ENCODE measurements at places on chromosomes 11 and 22. TPM values are rescaled to one million over a fixed set of nuclear protein-coding genes. Genes with fewer than 3 reads are reported as not detected.

GRCh38 chr11:12539572-12539971 lies 134.6 kb upstream of the TEAD1 start:
- peak; percentile 87 for DNase-seq

DNA sequence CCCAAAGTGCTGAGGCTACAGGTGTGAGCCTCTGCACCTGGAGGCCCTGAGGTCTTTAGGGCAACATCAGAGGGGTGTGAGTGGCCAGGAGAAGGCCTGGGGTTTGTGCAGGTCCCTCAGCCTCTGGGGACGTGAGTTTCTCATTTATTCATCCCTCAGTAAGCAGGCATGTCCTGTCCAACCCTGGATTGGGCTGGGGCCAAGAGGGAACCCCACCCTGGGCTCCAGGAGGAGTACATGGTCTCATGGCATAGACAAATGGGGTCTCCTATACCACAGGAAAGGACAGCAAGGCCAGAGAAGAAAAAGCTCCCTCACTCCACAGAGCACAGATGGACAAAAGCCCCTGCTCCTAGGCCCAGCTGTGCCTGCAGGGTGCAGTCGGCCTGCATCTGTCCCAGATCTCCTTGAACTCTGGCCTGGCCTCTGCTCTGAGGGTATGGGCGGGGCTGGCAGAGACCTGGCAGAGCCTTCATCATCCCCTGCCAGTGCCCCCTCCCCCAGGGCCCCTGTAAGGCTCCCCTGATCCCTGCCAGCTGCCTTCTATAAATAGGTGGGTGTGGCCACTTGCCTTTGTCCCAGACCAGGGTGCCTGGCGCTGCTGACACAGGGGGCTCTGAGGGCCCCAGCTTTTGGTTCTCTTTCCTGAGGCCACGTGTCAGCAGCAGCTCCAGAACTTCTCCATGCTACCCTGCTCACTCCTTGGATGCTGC lies 34.6 kb downstream of the A4GALT start:
- DNase-seq = peak; percentile 53

GRCh38 chr22:17518406-17518805 lies 44.9 kb upstream of the SLC25A18 start:
- no peak for DNase-seq

- no peak for DNase-seq
Measured at GRCh38 chr11:72102631-72102945, 509 bp downstream of the LAMTOR1 start.

- no peak for DNase-seq
Measured at GRCh38 chr11:15471048-15471894, 356.5 kb downstream of the INSC start.

GRCh38 chr22:42596863-42597530 lies 17.7 kb downstream of the POLDIP3 start:
- no peak for DNase-seq

GRCh38 chr11:103862802-103863174 lies 173.7 kb upstream of the DDI1 start:
- DNase-seq = no peak

GRCh38 chr11:119741369-119742262 lies 12.6 kb upstream of the NECTIN1 start:
- DNase-seq = no peak

GRCh38 chr11:115385226-115385625 lies 119.0 kb downstream of the CADM1 start:
- DNase-seq = no peak

GRCh38 chr11:95503047-95503446 lies 272.0 kb upstream of the SESN3 start:
- DNase-seq = no peak

DNA sequence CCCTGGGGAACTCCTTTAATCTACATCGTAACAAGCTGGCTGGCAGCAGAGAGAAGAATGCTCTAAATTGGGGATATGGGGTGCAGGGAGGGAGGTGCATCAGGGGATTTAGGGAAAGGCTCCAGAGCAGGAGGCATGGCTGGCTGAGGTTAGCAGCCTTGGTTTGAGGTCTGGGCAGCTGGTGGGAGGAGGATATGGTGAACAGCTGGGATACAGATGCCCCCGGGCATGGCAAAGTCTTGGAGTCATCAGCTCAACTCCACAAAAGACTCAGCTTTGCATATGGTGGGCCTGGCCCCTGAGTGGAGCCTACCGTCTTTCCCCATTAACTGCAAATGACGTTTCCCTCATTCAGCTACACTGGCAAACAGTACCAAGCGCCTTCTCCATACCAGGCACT lies 5.4 kb downstream of the FAM83F start:
- DNase-seq = peak; percentile 94

- no peak for DNase-seq
Measured at GRCh38 chr11:92865352-92865751, 104.1 kb upstream of the MTNR1B start.

Gene NOX4
- total RNA-seq = 0.24 TPM

Gene TRPT1
- total RNA-seq = 79.8 TPM

Gene ASRGL1
- 1.9 TPM for total RNA-seq

Measured in RPMI7951 (cell line).